ENCODE measurements at places on chromosomes 16 and 17.

DNA sequence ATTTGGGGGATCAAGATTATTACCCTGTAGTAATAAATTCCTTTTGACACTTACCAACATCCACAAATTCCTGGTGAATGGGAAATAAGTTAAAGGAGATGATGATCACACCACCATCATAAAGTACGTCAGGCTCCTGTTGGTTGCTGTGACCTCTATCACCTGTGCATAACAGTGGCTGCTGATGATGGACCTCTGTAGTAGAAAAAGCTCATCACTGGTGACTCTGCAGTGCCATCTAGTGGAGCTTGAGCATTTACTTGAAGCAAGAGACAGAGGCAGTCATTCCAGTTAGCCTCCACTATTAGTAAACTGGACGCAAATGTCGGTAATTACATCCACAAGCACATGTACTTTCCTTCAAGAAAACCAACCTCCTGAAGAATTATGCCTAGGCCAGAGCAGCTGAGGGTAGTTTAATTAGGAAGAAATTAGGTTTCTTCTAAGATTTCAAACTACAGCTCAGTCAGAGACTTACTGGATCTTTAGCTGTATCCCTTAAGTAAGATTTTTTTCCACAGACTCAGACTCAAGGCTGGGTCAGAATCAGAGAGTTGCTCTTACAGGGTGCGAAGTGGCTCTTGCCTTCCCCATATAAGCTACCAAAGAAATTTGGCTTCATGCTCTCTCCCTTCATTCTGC lies 39.3 kb downstream of the CYB561 start:
- DNase-seq = peak; percentile 83

DNA sequence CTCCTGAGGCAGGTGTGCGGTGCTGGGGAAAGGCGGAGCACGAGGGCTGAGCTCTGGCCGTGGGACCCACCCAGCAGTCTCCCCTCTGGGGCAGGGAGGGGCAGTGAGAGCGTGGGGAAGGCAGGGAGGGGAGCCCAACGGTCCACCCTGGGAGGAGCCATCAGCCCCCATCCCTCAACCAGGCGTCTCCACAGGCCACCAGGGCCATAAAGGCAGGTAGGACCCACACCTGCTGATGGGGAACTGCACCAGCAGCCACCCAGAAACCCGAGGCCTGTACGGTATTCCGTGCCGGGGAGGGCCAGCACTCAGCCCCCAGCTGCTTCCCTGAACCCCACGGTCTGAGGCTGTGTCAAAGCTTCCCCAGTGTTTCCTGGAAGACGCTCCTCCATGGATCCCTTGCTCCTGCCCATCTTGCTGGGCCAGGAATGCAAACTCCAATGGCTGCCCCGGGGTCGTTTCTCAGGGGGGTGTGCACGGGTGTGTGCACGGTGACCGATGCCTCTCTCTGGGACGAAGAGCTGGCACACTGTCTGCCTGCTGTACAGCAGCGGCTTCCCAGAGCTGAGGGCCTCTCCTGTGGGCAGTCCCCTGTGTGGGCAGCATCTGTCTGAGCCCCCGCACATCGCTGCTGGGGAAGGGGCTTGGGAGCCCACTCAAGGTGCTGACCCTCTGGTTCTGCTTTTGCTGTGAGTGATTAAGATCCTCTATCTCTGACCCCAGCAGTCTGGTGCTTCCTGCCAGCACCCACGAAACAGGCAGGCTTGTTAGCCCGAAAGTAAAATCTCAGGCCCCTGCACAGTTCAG lies 17.2 kb upstream of the METRNL start:
- no peak for DNase-seq

DNA sequence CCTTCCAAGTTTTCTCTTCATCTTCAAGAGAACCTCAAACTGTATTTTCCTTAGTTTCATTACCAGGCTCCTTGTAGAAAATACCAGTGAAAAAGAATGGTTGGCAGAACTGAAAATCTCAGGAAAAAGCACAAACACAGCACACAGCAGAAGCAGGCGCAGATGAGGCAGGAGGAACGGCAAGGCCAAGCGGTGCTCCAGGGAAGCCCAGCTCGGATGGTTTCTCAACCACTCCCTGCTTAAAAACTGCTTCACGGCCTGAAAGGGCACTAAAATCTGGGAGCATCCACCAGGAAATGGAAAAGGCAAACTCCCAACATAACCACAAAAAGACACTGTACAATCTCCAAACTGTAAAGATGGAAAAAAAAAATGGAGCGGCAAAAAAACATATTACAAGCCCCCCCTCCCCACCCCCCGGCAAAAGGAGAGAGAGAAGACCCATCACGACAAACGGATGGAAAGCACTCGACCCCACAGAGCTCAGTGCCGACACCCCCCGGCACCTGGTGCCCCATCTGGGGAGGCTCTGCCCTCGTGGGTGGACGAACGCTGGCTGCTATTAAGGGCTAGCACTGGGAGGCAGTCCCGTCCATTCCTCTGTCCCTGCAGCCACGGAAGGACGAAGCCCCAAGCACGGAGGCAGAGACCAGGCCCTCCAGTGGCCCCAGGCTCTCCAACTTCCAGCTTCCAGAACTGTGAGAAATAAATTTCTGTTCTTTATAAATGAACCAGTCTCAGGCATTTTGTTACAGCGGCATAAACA lies 127.5 kb downstream of the ZNF778 start:
- DNase-seq = no peak

DNA sequence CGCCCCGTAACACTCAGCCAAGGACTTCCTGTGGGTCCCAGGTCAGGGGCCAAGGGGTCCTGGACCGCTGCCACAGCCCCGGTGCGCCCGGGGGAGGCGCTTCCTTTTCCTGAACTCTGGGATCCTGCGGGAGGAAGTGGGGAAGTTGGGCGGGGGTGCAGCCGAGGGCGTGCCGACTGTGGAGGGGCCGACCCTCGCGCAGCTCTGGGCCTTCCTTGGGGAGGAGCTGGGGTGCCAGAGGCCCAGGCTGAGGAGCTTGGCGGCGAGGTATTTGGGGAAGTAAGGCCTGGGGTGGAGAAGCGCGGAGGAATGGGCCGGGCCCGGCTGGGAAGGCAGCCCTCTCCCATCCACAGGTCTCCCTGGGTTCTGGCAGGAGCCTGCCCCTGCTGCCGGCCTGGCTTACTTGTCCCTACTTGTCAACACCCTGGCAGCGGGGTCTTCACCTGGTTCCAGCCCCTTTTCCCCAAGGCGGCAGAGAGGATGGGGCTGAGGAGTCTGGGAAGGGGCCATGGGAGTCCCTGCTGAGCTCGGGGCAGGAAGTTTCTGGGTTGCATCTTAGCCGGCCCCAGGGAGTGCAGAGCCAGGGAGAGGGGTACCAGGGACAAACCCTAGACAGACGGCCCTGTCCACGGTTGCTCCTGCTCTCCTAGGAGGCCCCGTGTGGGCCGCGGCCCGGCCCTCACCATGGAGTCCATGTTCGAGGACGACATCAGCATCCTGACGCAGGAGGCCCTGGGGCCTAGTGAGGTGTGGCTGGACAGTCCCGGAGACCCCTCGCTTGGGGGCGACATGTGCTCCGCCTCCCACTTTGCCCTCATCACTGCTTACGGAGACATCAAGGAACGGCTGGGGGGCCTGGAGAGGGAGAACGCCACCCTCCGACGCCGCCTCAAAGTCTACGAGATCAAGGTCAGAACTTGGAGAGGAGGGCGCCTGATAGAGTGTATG lies 1.7 kb downstream of the TBKBP1 start:
- no peak for DNase-seq

DNA sequence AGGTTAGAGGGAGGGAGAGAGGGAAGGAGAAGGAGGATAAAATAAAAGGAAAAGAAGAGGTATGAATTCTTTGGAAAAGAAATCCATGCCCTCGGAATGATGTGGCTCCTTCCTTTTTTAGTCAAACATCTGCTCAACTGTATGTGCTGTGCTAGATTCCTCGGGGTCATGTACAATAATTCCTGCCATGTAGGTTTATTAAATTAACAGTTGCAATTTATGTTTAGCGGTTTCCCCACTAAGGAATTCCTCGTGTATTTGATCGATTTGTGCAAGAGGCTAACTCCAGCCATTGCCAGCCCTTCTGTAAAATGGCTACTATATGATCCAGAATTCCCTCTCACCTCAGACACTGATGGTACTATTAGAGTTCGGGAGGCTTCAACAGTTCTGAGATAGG lies 83.0 kb upstream of the TBX2 start:
- no peak for DNase-seq

Data from amniotic stem cell (primary cell).